ENCODE measurements at places on chromosomes 3 and 15.

GRCh38 chr15:73125219-73125618 is 73.0 kb downstream of the NEO1 start:
- no peak for DNase-seq

- no peak for DNase-seq
Observed at GRCh38 chr3:18720543-18720942, 295.4 kb upstream of the SATB1 start.

DNA sequence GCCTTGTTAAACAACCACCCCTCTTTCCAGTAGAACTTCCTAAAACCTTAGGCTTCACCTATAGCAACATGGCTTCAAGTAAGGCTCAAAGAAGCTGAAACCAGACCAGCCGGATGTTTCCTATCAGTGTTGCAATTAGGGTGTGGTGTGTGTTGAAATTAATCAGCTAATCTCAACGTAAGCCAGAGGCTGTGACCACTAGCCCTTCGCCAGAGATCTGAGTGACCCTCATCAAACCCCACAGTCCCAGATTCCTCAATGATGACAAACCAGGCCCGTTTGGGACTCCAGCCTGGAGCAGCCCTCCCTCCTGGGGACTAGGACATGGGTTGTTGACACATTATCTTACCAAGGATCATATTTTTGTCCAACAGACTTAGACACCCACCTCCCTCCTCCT is 27.3 kb downstream of the CYP11A1 start:
- no peak for DNase-seq

DNA sequence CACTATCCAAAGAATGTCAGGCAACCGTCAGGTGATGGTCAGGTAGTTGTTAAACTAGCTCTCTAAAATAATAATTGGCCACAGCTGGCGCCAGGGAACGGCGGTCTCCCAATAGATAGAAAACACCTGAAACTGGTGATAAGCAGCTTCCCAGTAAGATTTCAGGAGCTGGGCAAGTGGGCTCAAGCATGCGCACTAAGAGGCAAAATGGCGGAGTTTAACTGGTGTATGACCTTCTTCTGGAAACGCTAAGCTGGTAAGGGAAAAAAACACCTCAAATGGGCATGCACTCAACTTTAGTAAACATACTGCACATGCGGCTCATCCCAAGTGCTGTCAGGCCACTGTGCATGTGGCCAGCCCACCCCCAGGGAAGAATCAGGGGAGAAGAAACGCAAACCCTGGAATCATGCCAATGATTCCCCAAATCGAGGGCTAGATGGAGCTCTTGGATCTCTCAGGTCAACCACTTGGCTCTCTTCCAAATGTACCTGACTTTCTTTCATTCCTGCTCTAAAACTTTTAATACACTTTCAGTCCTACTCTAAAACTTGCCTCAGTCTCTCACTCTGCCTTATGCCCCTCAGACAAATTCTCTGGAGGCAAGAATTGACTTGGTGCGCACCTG is 195.0 kb downstream of the ZNF621 start:
- DNase-seq, result peak; percentile 37

DNA sequence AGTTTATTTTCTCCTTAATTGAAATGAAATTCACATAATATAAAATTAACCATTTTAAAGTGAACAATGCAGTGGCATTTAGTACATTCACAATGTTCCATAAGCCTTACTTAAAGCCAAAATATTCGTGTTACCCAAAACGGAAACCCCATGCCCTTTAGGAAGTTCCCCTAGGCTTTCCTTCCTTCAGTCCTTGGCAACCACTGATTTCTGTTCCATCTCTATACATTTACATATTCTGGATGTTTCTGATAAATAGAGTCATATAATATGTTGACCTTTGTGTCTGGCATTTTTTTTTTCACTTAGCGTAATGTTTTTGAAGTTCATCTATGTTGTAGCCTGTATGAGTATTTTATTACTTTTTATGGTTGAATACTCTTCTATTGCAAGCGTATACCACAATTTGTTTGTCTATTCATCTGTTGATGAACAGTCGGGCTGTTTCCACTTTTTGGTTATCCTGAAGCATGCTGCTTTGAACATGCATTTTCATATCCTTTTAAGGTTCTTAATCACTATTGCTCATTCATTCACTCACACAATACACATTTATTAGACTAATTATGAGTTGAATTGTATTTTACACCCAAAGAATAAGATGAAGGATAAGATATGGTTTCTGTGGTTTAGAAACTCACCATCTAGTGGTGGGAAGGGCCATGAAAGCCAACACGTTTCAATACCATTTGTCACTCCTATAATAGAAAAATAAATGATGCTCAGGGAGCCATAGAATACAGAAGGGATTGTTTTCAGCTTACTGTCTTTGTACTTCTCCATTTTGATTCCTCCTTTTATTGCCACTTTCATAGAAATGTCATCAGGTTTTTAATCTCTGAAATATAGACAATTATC is 408.2 kb upstream of the CBLB start:
- DNase-seq, result no peak

GRCh38 chr15:39061952-39062464 is 497.4 kb upstream of the RASGRP1 start:
- no peak for DNase-seq

GRCh38 chr3:136162322-136162721 is 33.8 kb downstream of the MSL2 start:
- DNase-seq, result no peak

GRCh38 chr15:32715276-32715675 is 2.5 kb upstream of the GREM1 start:
- DNase-seq, result no peak

GRCh38 chr3:139728414-139728813 is 50.6 kb upstream of the NMNAT3 start:
- no peak for DNase-seq

DNA sequence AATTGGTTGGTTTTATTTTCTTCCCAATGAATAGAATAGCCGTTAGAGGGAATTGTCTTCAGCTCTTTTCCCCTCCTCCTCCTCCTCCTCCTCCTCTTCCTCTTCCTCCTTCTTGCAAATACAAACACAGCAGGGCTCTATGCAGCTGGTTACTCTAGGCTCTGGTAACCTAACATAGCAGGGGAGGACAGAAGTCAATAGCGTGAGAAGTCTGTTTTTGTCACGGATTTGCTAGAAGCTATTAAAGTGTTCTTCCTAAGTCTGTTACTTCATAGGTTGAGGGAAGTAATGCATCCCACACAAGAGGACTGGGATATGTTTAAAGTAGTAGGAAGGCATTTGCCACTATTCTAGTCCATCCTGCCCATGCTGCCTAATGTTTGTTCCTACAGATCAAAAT is 374.7 kb upstream of the TPRG1 start:
- no peak for DNase-seq

GRCh38 chr3:5644773-5645670 is 457.5 kb downstream of the EDEM1 start:
- DNase-seq, result no peak
